ENCODE measurements at places on chromosomes 3 and 15.

GRCh38 chr3:173404156-173404555, 6.6 kb downstream of the NLGN1 start:
- DNase-seq = no peak

DNA sequence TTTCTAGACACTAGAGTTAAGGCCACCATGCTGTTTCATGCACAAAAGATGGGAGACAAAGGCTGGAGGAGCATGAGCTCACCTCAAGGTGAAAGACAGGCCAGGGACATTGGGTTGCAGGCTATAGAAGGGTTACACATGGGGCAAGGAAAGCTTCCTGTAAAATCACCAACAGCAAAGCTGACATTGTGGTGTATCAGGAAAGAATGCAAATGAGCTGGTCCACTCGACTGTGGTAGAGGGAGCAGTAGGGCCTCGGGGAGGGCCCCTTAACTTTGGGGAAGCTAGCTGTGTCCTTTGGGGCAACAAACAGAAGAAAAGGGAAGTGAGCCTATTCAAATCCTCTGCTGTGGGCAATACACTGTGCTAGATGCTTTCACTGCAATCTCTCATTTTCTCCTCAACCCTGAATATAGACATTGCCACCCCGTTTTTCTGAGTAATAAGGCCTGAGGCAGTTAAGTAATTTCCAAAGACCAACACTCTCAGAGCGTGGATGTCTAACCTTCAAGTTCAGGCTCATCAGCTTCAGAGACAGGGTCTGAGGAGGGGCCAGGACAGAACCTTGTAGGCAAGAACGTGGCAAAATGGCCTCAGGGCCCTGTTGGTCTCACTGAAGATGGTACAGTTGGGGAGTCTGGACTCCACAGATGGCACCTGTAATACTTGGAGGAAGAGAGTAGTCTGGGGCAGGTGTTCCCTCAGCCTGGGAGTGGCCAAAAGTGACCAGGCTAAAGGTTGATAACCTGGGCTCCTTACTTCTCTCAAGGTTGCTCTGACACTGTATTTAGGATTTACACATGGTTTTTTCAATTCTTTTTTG, 24.1 kb downstream of the CX3CR1 start:
- no peak for DNase-seq

DNA sequence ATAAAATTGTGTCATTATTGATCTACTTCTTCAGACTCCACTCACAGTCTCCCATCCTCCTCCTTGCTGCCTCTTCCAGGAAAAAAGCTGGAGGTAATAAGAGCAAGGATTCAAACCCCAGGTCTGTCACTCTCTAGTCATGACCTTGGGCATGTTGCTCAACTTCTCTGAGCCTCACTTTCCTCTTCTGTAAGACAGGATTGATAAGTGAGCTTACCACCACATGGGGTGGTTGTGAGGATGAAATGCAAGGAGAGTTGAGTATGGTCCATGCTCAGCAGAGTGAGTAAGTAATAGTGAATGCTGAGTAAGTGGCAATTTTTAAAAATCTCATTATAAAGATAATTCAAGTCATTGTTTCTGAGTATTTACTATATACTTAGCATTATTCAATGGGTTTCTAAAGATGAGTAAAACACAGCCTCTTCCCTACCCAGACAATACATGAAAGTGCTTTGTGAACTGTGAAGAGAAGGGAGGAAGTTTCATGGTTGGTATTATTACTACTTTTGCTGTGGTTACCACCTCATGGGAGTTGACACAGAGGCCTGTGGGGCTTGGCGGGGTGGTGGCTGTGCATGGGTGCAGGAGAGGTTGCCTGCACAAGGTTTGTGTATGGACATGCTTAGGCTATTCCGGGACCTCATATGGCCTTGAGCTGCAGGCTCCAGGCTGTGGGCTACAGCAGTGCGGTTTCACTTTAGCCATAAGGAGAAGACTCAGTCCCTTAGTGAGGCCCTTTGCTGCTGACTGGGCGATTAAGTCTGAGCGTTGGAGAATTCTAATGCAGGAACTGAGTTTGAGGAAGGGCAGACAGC, 30.0 kb downstream of the SLC6A11 start:
- DNase-seq = no peak

DNA sequence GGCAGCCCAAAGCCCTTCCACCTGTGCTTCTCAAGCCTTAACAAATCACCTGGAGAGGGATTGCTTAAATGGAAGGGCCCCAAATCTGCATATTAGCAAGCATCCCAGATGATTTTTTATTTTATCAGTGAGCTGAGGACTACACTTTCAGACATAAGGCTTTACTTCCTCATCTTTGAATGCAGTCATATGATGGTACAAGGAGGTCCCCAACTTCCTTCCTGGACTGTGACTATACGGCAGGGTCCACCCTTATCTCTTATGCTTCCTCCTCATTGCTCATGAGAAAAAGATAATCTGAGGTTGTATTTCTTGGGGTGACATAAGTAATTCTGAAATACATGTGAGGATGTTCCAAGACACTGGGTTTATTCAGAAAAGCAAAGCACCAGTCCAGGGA, 13.7 kb upstream of the HEG1 start:
- no peak for DNase-seq

DNA sequence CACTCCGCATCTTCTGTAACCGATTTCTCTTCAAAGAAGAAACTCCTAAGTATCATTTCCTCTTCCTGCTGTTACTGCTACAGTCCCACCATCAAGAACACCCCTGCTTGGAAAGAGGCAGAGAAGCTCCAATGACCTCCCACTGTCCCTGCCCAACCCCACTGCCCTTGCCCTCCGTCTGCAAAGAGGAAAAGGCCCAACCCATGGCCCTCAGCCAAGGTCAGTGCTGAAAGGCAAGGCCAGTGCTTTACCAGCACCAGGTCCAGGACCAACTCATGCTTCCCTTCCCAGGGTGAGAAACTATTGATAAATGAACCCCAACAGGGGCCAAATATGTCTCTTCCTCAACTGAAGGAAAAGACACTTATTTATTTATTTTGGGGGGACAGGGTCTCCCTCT, 22.5 kb downstream of the FAM240A start:
- no peak for DNase-seq

DNA sequence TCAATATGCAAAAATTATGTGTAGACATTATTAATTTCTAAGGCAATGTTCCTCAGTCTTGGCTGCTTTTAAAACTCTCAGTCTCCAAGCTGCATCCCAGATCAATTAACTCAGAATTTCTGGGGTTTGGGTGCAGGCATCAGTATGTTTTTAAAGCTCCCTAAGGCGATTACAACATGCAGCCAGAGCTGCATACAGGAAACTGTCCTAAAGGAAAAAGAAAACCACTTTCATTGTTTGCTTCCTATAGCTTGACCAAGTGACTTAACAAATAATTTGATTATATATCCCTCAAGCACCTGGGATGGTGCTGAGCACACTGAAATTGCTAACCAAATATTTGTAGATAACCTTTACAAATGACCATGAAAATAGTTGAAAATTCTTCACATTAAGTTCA, 194.7 kb downstream of the DTWD1 start:
- DNase-seq = no peak

Measured in mucosa of gallbladder (tissue), 1 donor.